GOT3 (cell line): ENCODE measurements at places on chromosomes 1 and 21.

GRCh38 chr1:44442791-44443190 is 37.7 kb downstream of the RNF220 start:
- no peak for DNase-seq

DNA sequence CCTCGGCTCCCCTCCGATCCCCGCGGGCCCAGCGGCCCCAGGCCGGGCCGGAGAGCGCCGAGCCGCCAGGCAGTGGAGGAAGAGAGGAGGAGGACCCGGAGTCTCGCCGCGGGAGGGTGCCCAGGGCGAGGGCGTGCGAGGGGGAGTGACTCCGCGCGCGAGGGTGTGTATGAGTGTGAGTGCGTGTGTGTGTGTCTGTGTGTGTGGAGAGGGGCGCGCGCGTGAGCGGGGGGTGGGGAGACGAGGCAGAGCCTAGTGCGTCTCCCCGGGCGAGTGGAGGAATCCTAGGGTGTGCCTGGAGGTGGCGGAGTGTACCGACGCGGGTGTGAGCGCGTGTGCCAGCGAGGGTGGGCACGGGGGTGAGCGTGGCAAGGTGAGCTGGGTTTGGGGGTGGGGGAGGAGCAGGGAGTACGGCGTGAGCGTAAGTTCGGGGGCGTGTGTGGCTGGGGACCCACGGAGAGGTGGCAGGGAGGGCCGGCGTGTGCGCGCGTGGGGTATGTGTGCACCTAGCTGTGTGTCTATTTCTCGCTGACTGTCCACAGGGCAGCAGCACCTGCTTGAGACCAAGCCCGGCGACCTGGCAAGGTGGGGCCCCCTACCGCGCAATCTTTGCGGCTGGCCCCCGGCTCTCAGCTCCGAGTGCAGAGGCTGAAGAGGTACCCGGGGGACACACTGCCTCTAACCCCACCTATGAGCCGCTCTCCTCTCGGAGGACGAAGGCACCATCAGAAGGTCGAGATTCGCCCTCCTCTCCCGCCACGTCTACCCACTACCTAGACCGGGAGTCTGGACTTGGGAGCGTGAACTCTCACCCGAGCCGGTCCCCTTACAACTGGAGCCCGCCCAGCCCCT is 784 bp upstream of the KCND3 start:
- no peak for DNase-seq

DNA sequence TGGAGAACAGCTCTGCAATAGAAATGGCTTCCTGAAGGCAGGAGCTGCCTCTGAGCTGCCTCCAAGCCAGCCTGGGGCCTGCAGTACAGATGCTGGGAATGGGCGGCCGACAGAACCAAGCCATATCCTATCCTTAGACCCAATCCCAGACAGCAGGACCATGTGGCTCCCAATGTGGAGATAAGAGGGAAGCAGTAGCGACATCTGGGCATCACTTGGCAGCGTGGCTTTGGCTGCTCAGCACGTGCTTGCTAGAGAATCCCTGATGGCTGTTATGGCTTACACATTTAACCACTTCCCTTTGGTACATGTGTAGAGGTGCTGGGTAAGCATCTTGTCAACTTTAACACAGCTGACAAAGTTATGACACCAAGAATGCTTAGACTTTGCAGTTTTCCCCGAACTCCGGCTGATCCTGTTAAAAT is 87.7 kb downstream of the MAN1C1 start:
- DNase-seq: no peak

- DNase-seq: no peak
Measured at GRCh38 chr21:16363518-16363917, 633.7 kb downstream of the USP25 start.

DNA sequence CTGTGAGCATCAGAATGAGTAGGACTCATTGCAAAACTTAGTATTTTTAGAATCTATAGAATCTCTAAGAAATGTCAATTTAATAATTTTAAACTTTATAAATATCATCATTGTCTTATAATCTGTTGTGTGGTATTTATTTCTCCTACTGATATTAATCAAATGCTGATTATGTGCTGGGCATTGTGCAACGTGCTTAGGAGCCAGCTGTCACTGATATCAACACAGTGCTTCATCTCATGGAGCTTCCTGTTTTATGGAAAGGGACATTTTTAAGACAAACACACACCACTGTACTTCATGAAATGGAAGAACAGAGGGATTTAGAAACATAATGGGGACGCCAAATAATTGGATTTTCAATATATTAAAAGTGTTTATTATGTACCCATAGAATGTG is 737.9 kb upstream of the TMPRSS15 start:
- no peak for DNase-seq

DNA sequence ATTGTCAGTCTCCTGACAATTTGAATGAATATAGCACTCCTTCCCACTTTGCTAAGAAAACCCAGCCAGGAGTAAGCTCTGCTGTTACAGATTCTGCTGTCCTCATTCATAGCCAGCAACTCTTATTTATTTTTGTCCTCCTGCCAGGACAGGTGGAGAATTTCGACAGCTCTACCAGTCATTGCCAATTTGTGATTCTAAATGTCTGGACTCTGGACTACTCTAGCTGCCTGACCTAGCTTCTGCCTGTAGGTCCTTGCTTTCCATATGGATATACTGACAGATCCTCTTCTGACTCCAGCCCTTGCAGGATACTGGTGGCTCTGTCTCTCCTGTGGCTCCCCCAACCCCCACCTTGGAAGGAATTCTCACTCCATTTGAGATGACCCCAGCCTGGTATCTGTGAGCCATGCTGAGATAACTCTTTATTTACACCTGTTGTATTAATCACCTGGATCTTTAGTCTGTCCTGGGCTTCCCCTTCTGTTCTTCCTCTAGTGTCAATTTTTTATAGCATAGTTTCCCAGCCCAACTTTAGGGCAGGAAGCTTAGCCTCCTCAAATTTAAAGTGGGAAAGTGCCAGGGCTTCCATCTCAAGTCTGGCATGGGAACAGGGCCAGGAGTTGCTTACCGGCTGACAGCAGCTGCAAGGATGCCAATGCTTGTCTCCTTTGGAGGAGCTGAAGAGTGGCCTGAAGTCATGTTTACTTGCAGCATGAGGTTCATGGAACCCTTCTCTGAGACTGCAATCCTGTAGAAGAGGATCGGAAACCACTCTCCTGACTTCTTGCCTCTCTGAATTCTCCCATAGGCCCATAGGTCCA is 6.7 kb downstream of the PM20D1 start:
- DNase-seq: no peak

- no peak for DNase-seq
Measured at GRCh38 chr1:116496380-116496779, 74.4 kb downstream of the CD58 start.

GRCh38 chr1:240091614-240092300 is at the start of gene FMN2:
FMN2 (plus strand) TSS chr1:240091883; CDS start chr1:240092110, 227 bp downstream.
- no peak for DNase-seq
